ENCODE measurements at places on chromosomes 16 and 17.

DNA sequence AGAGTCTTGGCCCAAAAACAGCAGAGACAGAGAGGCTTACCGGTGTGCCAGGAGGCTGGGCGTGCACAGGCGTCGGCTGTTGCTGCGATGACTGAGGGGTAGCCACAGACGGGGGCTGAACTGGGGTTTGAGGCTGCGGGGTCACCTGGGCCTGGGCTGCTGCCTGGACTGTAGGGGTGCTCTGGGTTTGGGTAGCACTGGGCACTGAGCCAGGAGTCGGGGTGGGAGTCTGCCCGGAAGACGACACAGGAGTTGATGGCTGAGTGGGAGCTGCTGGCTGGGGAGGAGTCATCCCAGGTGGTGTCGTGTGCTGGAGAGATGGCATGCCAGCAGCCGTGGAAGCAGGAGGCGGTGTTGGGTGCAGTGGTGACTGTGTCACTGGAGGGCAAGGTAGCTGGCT lies 53.2 kb upstream of the TRAP1 start:
- no peak for DNase-seq

- DNase-seq: no peak
Measured at GRCh38 chr17:74918906-74919305, 4.1 kb downstream of the USH1G start.

DNA sequence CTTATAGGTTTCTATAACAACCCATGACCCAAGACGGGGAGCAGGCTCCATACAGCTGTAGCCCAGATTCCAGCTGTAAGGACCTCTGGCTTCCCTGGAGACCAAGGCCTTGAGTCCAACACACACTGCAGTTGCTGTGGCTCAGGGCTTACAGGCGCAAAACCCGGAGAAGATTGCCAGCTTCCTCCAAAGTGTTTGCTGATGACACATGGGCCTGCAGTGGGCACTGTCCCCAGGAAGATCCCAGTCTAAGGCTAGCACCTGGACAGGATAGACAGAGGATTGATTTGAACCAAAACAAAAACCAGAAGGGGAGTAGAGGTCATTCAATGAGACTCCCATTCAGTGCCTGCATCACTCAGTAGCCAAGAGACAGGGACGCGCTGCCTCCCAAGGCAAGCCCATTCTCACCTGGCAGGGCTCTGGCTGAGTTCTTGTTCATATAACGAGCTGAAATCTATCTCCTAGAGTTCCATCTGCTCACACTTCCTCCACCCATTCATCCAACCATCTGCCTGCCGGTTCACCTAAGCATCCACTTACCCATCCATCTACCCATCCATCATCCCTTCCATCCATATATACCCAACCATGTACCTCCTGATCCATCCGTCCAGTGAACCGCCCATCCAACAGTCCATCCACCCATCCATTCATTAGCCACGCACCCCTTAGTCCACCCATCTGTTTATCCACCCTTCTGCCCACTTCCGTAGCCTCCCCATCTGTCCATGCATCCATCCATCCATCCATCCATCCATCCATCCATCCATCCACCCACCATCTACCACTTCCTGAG lies 10.2 kb downstream of the RAB11FIP4 start:
- DNase-seq: no peak

DNA sequence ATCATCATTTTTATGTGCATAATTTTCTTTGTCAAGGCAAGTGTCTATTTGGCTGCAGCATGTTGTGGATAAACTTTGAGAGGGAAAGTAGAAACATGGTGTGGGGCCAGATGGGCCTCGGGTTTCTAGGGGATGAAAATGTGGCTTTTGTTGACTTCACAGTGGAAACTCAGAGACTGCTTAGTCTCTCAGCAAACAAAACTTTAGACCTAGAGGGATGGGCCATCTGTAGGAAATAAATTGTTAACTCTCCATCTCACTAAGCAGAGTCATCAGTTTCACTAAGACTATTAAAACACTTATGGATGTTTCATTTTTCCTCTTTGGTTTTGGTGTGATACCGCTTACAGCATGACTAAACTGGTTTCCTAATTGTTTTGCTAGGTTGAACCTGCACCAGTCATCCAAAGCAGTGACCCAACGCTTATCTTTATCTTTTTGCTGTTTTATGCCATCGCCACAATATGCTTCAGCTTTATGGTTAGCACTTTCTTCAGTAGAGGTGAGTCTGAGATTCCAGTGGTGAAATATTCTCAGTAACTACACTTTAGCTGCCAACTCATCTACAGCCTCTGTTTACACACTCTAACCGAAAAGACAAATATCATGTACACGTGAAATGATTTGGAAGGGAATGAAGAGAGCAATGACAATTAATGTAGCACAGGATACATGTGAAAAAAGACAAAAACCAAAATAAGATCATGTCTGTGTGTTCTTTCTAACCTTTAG lies 60.6 kb upstream of the CRYM start:
- no peak for DNase-seq
